ENCODE measurements at places on chromosomes 1 and 21.

GRCh38 chr1:201883786-201884185 is 4.9 kb upstream of the SHISA4 start:
- DNase-seq: no peak

GRCh38 chr1:21935891-21936365 is 1.2 kb downstream of the HSPG2 start:
- DNase-seq: no peak

GRCh38 chr1:205382561-205382960 is 25.8 kb upstream of the KLHDC8A start:
- DNase-seq: no peak

GRCh38 chr1:1809489-1809888 is 31.2 kb upstream of the NADK start:
- no peak for DNase-seq

GRCh38 chr1:176605176-176605575 is 142.2 kb downstream of the PAPPA2 start:
- no peak for DNase-seq

- DNase-seq: no peak
Measured at GRCh38 chr1:115545791-115546733, 95.7 kb upstream of the VANGL1 start.

DNA sequence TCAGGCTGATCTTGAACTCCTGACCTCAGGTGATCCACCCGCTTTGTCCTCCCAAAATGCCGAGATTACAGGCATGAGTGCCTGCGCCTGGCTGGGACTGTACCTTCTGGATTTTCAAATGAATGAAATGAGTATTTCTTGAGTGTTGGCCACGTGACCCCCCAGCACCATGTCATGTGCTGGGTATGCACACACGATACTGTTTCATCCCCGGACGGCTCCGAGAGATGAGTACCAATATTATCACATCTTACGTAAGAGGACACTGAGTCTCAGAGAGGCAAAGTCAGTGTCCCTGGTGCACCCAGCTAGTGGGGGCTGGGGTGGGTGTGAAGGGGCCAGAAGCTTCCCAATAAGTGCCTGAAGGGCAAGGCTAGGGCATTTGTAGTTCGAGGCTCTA is 780 bp upstream of the CROCC start:
- DNase-seq: no peak

- DNase-seq: no peak
Measured at GRCh38 chr21:38126666-38127303, 130.0 kb upstream of the KCNJ15 start.

DNA sequence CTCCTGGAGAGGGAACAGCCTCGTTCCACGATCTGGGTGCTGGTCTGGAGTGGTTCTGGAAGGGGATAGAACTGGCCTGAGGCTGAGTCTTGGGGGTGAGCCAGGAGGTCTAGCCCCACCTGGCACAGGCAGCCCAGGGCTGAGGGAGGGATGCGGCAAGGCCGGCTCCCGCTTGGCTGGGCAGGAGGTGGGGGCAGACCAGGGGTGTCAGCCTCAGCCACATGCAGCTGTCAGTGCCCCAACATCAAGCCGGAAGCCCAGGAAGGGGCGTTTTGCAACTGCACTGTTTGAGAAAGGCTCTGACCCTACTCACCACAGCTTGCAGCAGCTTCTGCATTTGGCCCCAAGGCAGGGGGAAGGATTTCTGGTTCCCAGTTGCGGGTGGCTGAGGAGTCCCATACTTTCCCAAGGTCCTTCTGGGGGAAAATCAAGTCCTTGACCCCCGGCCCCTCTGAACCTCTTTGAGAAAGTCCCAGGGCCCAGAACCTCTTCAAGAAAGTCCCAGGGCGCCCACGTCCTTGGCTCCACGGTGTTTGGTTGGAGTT is 2.0 kb downstream of the EFHD2 start:
- peak; percentile 82 for DNase-seq

GRCh38 chr21:20522611-20523010 is 475.6 kb upstream of the NCAM2 start:
- DNase-seq: no peak

DNA sequence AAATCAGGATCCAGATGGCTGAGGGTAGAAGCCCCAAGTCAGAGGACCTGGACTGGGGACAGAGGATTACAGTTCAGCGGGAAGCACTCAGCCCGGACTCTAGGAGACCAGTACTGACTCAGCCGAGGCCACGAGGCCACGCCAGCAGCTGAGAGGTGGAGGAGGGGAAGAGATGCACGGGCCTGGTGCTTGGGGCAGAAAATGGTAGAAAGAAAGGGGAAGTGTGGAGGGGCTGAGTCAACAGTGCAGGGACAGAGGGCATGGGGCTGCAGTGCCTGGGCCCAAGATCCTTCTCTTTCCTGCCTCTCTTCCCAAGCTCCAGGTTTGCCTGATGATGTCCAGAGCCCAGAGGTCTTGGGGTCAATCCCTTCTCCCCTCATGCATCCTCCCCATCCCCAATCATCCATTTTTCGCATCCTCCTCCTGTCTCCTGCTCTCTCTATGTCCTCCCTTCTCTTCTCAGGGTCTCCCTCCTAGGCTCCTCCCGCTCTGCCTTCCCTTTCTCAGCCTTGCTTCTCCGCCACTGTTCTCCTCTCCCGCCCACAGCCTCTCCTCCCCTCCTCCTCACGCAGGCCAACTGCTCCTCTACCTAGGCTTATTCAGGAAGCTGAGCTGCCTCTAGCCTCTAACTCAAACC is 7.7 kb downstream of the ARHGEF2 start:
- DNase-seq: peak; percentile 69
